H54 (cell line): ENCODE measurements at places on chromosomes 12 and 14.

DNA sequence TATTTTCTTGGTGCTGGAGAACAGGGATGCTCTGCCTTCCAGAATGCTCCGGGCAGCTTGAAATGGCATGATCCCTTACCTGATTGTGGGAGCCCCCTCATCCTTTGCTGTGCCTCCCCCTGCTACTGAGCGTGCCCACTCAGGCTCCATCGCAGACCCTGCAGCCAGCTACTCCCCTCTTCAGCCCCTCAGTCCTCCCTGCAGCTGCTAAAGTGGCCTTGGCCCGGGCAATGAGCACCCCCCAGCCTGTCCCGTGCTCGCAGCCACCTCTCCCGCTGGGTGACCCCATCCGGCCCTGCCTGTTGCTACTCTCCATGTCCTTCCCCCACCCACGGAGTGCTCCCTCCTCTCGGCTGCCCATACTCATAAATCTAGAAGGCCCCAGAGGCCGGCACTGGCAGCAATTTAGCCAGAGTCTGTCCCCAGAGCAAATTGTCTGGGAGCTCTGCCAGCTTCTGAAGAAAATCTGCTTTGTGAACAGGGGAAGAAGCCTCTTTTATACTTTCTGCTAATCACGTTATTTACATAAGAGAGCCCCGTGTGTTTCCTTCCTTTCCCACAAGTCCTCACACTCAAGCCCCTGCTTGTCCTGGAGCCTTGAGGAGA is 143.7 kb upstream of the FRMD6 start:
- no peak for DNase-seq

GRCh38 chr12:46373301-46374296 is 1.0 kb upstream of the SLC38A2 start:
- no peak for DNase-seq

GRCh38 chr14:72332871-72333270 is 400.6 kb downstream of the RGS6 start:
- no peak for DNase-seq

- no peak for DNase-seq
Measured at GRCh38 chr12:3071107-3071506, 6.1 kb upstream of the TSPAN9 start.
